ENCODE measurements at places on chromosomes 11 and 22. TPM values are rescaled to one million over a fixed set of nuclear protein-coding genes. Genes with fewer than 3 reads are reported as not detected.

DNA sequence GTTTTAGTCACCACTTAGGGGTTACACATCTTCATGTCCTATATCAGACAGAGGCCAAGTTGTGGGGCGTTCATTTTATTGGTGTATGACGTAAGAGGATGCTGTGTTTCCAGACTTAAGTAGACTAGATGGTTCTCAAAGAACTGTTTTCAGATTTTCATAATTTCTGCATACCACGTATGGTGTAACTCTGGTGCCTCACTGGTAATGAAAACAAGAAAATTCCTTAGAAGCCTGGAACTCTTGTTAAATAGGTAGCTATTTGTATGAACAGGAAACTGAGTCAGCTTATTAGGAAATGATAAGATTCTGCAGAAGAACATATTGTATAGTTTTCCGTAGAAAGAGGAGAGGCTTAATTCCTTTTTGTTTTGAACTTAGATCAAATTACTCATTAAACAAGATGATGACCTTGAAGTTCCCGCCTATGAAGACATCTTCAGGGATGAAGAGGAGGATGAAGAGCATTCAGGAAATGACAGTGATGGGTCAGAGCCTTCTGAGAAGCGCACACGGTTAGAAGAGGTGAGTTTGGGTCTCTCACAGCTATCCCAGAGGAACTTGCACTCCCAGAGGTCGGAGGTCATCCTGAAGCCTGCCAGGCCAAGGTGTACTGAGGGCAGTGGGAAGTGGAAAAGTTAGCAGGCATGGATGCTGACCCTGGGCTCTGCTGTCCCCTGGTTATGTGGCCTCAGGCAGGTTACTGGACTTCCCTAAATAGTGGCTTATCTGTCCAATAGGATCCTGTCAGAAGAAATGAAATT, 3.9 kb downstream of the CDC45 start:
- DNase-seq, result no peak

GRCh38 chr11:30313580-30313979, 9.3 kb upstream of the ARL14EP start:
- no peak for DNase-seq

DNA sequence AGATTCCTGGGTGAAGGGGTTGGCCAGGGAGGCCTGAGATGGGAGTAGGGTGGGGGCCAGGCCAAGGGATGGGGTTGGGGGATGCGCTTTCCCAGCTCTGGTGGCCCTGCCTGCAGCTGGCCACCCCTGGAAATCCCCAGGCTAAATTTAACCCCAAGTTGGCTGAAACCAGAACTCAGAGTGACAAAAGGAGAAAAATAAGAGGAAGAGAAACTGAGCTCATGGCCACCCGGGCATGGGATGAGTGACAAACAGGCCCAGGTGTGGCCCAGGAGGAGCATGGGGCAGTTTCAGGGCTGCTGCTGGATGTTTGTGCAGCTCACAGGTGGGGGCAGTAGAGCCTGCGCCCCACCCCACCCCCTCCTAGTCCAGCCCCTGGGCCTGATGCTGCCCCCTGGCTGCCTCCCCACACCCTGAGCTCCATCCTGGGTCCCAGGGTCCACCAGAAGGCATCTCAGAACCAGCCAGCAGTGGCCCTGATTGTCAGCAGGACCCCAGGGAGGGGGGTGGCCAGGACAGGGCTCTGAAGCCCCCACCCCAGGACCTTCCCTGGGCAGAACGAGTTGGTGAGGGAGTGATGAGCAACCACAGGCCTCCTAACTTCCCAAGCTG, 48.0 kb downstream of the IGLL5 start:
- DNase-seq, result no peak

- DNase-seq, result no peak
These were observed 11.9 kb downstream of the TOM1 start for GRCh38 chr22:35311551-35311999.

DNA sequence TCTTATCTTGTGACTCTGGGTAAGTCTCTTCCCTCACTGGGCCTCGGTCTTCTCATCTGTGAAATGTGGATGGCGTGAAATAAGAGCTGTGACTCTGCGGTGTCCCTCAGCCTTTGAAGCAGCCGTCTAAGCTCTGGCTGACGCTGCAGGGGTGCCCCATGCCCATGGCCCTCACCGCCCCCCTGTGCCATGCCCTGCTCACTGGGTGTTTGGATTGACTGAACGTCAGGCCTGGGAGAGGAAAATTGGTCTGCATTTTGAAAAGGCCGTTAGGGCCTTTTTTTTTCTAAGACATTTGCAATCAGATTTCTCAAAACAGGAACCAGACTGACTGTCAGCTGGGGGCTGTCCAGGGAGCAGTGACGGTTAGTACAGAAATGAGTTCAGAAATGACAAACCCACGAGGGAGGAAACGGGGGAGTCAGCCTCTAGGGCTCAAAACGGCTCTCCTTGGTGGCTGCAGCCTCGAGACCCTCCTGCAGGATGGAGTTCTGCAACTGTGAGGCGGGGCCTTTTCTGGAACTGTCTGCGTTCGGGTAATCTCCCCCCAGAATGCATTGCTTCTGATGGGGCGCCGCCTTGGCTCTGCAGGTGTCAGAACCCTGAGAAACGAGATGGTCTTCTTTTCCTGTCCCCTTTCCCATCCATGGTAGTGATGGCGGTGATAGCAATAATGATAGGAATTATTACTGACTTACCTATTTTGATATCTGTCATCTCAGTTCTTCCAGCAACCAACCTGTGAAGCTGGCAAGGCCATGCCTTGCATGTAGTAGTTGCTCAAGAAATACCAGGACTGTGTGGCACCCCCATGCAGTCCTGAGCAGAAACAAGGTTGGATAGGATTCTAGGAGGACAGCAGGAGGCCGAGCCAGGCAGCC, 2.0 kb downstream of the GRK2 start:
- no peak for DNase-seq

GRCh38 chr11:95506777-95507176, 275.8 kb upstream of the SESN3 start:
- DNase-seq, result no peak

- no peak for DNase-seq
These were observed 7.0 kb downstream of the RASSF7 start for GRCh38 chr11:567629-568292.

GRCh38 chr11:19868871-19869270, 156.2 kb downstream of the NAV2 start:
- DNase-seq, result no peak

- no peak for DNase-seq
These were observed 4.4 kb downstream of the SEC14L6 start for GRCh38 chr22:30541961-30542810.

- no peak for DNase-seq
These were observed 112.6 kb downstream of the LUZP2 start for GRCh38 chr11:24609192-24610119.

GRCh38 chr11:31132531-31133421, 236.8 kb downstream of the DCDC1 start:
- DNase-seq, result no peak

DNA sequence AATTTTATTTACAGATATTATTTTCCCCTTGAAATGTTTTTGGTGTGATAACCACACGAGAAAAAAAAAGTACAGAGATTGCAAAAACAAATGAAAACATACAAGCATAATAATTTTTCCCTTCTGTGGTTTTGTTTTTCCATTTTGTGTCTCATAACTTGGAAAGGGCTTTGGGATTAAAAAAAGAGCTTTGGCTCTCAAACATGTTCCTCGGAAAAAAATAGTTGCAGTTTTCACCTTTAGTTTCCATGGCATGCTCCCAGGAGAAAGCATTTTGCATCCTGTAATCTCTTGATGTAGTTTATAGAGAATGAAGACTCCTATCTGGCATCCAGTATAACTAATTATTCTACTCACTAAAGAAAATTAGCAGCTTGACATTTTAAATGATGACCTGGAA, 362.1 kb upstream of the PDGFD start:
- DNase-seq, result no peak

- no peak for DNase-seq
These were observed 40.2 kb downstream of the HTR3A start for GRCh38 chr11:114015117-114015516.

DNA sequence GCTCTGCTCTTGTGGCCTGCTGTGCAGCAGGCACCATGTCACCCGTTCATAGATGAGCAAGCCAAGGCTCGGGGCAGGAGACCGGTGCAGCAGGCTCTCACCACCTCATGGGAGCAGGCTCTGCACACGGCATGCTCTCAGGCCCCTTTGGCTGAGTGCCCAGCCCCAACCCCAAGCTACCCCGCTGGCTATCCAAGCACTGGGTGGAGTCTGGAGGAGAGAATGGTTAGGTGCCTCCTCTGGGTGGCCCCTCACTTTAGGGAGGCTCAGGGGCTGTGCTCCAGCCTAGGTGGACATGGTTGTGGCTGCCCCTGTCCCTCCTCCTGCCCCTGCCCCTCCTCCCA, 199.9 kb downstream of the IGLL1 start:
- no peak for DNase-seq

GRCh38 chr22:49582181-49582580, 245.5 kb downstream of the BRD1 start:
- DNase-seq, result no peak

- DNase-seq, result no peak
These were observed 83.6 kb upstream of the CRTAM start for GRCh38 chr11:122754553-122755322.

- DNase-seq, result no peak
These were observed 9.4 kb downstream of the CSDC2 start for GRCh38 chr22:41570221-41570620.

- no peak for DNase-seq
These were observed 2.4 kb upstream of the ARHGEF12 start for GRCh38 chr11:120333801-120334200.

DNA sequence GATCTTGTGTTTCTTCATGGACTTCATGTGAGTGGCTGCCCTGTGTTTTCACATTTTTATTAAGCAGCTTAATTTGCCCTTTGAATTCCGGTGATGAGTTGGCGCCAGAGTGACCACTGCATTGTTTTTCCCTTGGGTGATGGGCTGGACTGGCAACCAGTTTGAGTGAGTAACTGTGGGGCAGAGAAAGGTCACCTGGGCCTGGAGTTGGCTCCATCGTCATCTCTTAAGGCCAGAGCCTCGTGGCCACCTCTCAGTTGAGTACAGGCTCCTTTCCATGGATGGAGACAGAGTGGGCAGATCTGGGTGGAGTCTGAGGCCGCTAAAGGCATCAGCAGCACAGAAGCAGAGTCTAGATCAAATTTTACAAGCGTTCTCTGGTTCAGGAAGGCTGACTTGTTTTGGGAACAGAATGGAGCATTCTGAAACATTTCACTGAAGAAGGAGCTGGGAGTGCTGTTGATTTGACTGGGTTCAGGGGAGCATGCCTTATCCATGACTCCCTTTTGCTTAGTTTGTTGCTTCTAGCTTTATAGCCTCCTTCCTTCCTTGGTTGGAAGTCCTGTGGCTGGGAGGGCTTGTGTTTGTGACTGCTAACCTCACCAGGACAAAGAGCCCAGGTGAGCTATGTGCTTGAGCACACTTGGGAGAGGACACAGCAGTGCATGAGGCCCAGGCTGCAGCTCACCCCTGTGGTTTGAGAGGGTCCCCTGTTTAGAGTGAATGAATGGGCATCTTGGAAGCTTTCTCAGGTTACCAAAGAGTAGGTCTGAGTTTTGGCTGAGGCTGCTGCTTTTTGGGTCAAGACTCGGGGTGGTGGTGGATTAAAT, 7.8 kb downstream of the BCR start:
- no peak for DNase-seq

DNA sequence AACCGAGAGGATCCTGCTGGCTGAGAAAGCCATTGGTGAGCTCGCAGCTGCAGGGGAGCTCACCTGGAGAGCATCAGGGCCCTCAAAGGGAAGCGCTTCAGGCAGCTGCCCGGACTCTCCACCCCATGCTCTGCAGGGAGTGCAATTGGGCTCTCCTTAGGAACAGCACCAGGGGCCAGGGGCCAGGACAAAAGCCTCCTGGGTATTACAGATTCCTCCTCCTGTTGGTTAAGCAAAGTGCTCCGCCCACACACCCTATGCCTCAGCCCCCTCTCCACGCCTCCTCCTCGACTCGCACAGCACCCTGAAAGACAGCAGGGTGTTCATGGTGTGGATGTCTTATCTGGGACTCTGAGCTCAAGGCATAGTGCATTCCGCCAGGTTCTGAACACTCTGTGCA, 139.9 kb downstream of the SHANK2 start:
- no peak for DNase-seq

GRCh38 chr11:69637198-69637940, 3.6 kb upstream of the CCND1 start:
- DNase-seq, result no peak

GRCh38 chr11:18492888-18493287, 33.9 kb downstream of the TSG101 start:
- DNase-seq, result no peak

GRCh38 chr11:13052130-13052571, 43.0 kb downstream of the RASSF10 start:
- no peak for DNase-seq

DNA sequence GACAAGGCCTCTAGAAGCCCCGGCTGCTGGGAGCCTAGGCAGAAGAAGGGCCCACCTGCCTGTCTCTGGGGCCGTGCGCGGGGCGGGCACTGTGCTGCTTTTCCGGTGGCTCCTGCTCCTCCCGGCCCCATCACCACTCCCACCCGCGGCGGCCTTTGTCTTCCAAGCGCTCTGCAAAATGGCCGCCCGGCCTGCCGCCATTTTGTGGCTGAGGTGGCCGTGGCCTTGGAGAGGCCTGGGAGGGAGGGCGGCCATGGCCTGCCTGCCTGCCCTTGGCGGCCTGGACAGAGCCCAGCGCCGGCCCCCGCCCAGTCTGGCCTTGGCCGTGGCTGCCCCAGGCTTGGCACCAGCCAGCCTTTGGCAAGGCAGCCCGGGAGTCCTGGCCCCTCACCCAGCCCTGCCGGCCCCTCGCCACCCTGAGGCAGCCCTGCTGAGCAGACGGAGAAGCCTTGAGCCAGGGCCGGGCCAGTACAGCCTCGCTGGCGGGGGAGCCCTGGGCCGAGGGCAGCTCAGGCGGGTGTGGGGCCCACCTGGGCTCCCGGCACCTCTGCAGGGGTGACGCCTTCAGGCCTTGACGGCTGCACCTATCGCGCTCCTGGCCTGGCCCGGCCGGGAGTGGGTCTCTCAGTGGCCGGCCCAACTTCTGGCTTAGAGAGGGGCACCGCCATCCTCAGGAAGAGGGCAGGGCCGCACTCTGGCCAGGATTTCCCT, 46.0 kb upstream of the PPARA start:
- DNase-seq, result no peak

DNA sequence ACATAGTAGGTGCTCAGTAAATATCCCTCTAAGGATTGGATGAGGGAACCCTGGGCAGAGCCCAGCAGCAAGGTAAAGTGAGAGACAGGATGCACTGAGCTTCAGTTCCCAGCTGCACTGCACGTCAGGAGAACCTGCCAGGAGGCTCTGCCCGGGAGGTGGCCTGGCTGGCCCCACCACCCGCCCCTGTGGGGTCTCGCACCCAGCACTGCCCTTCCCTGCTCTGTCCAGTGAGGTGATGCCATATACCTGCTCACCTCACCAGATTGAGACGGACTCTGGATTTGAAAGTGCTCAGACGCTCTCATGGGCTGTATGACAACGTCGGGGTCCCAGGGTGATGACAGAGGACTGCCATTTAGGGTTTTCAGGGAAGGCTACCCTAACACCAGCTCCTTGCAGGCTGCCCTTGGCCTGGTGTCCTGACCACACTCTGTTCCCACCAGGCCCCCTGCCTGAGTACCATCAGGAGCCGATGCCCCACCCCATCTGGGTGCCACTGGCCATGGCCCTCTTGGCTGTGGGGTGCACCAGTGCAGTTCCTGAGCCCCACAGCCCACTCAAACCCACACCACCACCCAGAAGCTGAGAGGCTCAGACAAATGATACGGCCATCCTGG, 61.7 kb upstream of the FGF3 start:
- no peak for DNase-seq

Gene C11orf91
- not detected for total RNA-seq

Gene B4GALNT4
- total RNA-seq, result 6.5 TPM

Gene CHADL
- not detected for total RNA-seq

Gene LMO1
- not detected for total RNA-seq

Gene TNNI2
- total RNA-seq, result not detected

Gene RFPL3
- total RNA-seq, result not detected
